ENCODE measurements at places on chromosomes 16 and 17.
A peak's percentile ranks its signal among the peaks of the same experiment; 100 is the strongest.

- no peak for DNase-seq
These were observed 1.5 kb downstream of the CYBA start for GRCh38 chr16:88649195-88649923.

GRCh38 chr16:84752600-84752999, 52.8 kb downstream of the USP10 start:
- no peak for DNase-seq

GRCh38 chr17:9576521-9577372, at the start of gene CFAP52:
CFAP52 (plus strand) TSS chr17:9576642; CDS start chr17:9576696, 54 bp downstream.
- peak; percentile 79 for DNase-seq

DNA sequence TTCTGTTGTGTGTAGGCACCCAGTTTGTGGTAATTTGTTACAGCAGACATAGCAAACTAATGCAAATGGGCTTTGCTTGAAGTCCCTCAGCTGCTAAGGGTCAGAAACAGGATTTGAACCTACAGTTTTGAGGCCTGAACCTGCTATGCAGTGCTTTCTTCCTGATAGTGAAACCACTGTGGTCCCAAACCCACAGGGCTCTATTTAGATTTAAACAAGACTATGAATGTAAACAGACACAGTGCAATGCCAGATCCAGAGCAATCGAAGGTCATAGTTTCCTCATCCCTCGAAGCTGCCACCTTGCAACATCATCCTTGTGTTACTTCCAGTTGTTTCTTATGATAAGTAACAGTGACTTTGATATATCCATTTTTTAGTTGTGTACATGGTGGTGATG, 630.2 kb downstream of the WWOX start:
- no peak for DNase-seq

GRCh38 chr17:78375401-78376151, 2.9 kb upstream of the PGS1 start:
- DNase-seq: peak; percentile 98
